ENCODE measurements at places on chromosomes 5 and 9. TPM values are rescaled to one million over a fixed set of nuclear protein-coding genes. Genes with fewer than 3 reads are reported as not detected.

GRCh38 chr9:114756920-114757319 lies 48.9 kb downstream of the TNFSF15 start:
- no peak for DNase-seq

DNA sequence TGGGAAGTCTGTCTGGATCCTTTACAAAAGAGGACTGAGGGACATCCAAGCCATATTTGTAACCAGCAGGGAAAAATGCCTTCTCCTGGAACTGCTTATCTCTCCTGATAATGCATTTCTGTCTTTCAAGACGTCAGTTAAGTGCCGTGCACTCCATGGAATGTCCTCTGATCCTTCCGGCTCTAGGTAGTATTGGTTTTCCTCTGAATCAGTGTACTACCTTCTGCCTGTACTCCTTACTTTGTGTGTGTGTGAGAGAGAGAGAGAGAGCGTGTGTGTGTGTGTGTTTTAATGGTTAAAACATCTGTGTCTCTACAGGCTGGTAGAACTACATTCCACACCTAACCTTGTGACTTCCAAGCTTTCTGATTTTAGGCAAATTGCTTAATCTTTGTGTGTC lies 89.9 kb downstream of the PIP5K1B start:
- no peak for DNase-seq

GRCh38 chr5:68088302-68088701 lies 127.3 kb upstream of the PIK3R1 start:
- no peak for DNase-seq

DNA sequence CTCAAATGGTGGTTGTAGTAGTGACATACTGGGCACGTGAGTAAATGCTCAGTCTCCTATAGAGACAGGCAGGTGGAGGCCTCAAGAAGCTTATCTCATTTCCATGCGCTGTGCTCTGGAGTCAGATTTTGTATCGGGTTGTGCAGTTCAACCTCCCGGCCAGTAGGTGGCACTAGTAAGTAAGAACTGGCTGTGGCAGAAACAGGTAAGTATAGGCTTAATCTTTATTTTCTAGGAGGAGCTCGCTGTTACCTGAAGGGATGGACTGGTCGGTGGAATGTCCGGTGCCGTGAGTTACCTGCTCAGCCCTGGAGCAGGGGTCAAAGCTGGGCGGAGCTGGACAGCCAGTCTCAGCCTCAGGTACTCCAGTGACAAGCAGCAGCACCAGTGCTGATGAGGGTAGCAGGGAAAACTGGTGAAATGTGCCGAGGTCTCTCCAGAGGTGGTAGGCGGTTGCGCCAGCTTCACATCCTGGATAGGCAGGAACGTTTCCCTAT lies 880.1 kb upstream of the SEMA6A start:
- peak; percentile 80 for DNase-seq

PCDHAC1 gene
- 0.10 TPM for total RNA-seq

SLC4A9 gene
- total RNA-seq, result not detected

Measured in colonic mucosa (tissue), 4 donors.